GM20000 (cell line): ENCODE measurements at places on chromosomes 3 and 15.
A peak's percentile ranks its signal among the peaks of the same experiment; 100 is the strongest.

DNA sequence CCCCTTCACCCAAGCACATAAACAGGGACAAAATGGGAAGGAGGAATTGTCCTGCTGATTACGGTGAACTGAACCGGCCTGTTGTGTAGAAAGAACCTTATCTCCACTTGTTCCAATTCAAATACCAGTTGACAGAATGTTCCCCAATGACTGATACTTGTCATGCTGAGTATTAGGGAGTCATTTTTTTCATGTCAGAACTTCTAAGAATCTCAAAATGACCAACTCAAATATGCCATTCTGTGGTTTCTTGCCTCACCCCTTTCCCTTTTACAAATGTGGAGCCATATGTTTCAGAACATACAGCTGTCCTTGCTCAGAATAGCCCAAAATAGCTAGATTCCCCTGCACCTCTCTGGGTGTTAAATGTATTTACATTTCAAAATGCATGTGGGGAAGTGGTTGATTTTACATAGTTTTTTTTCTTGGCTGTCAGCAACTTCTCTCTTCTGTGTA, 405.9 kb upstream of the TBL1XR1 start:
- DNase-seq = no peak

- DNase-seq = no peak
Observed at GRCh38 chr3:5504135-5504534, 316.6 kb downstream of the EDEM1 start.

DNA sequence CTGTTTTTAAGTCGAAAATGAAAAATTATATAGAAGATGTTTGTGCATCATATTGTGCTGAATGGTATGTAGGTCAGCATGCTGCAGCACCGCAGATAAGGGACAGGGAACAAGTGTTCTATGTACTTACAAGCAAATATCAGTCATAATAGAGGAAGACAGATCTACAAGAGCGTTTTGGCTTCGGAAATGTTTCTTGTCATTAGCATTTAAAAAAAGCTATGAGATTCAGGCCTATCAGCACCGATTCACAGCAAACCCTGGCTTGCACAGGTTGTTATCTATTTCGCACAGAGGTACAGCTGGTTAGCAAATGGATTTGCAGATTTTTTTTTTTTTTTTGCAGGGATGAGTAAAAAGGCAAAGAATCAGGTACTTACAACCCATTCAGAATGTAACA, 204.2 kb upstream of the TBC1D5 start:
- DNase-seq = no peak

DNA sequence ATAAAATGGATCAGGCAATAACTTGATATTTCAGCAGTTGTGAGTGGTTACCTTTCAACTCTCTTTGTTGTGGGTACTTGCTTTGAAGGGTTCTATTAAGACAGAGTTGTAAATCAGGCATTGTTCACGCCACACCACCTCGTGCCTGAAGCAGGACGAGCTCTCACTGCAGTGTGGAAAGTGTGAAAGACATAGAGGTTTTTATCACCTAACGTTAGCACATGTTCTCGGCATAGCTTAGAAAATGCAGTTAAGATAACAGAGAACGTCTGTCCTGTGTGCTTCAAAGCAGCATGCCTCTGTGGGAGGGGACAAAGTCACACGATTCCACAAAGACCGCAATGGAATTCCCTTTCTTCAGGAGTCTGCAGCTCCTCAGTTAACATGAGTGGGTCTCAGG, 7.8 kb downstream of the ADAMTS17 start:
- DNase-seq = no peak

GRCh38 chr3:65479990-65480389, 558.7 kb downstream of the MAGI1 start:
- DNase-seq = no peak

GRCh38 chr15:40925495-40925862, 3.7 kb upstream of the DLL4 start:
- DNase-seq = no peak

GRCh38 chr15:74182131-74182530, 8.6 kb downstream of the ISLR start:
- no peak for DNase-seq

DNA sequence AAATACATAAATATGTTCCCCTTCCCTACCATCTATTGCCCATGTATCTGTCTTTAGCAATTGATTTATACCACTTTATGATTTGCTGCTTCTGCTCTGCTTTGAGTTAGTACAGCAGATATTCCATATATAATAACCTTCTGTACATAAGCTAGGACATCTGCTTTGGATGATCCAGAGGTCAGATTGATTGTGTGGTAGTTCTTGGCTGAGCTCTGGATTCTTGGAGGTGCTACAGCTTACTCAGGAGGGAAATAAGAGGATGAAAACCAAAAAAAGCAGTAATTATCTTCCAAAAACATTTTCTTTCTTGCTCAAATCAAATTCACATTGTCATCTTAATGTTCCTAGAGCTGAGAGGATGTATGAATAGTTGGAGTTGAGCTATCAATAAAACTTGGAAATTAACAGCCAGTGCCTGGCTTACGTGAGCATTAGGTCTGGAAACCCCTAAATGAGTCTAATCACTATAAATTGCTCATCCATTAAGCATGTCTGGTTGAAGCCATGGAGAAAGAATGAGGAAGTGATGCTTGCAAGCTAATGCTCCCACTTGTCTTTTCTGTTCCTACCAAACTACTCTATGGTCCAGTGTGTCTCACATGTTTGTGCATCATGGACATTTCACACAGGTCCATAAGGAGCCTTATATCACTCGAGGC, 36.3 kb upstream of the TMEM42 start:
- DNase-seq = peak; percentile 49

- no peak for DNase-seq
Observed at GRCh38 chr3:196721097-196721496, 8.9 kb downstream of the PIGX start.

GRCh38 chr3:120503727-120504616, 53.2 kb upstream of the FSTL1 start:
- DNase-seq = no peak

GRCh38 chr3:27993051-27993450, 248.4 kb upstream of the CMC1 start:
- no peak for DNase-seq
